Metanephros (tissue), 2 donors: ENCODE measurements at places on chromosomes 2 and 18. TPM values are rescaled to one million over a fixed set of nuclear protein-coding genes. Genes with fewer than 3 reads are reported as not detected.

TYMS gene
- total RNA-seq = 42.2 TPM

REEP1 gene
- 6.5 TPM for total RNA-seq

LHCGR gene
- 1.3 TPM for total RNA-seq

GAREM1 gene
- total RNA-seq = 27.9 TPM

CRYBA2 gene
- not detected for total RNA-seq

GPR45 gene
- not detected for total RNA-seq

TTC39C gene
- 10.0 TPM for total RNA-seq

FANCL gene
- 32.5 TPM for total RNA-seq

REG1B gene
- not detected for total RNA-seq

HRH4 gene
- 0.23 TPM for total RNA-seq

ASPRV1 gene
- 3.4 TPM for total RNA-seq

ATRAID gene
- 146 TPM for total RNA-seq

DYNAP gene
- not detected for total RNA-seq

TUBB6 gene
- total RNA-seq = 88.5 TPM

CELF4 gene
- 4.3 TPM for total RNA-seq

IL36RN gene
- total RNA-seq = not detected

UGT1A5 gene
- total RNA-seq = not detected

GTF3C2 gene
- 47.6 TPM for total RNA-seq

TFPI gene
- 43.4 TPM for total RNA-seq

DTNB gene
- total RNA-seq = 19.4 TPM

CDCA7 gene
- total RNA-seq = 12.0 TPM

KCNG2 gene
- total RNA-seq = 1.4 TPM

MYO5B gene
- total RNA-seq = 27.9 TPM

INO80D gene
- total RNA-seq = 19.8 TPM

STEAP3 gene
- 9.1 TPM for total RNA-seq

ARHGAP28 gene
- 56.5 TPM for total RNA-seq

TTC27 gene
- total RNA-seq = 29.7 TPM
